Kidney (tissue), 22 donors: ENCODE measurements at places on chromosomes 6 and 20.
A peak's percentile ranks its signal among the peaks of the same experiment; 100 is the strongest.

DNA sequence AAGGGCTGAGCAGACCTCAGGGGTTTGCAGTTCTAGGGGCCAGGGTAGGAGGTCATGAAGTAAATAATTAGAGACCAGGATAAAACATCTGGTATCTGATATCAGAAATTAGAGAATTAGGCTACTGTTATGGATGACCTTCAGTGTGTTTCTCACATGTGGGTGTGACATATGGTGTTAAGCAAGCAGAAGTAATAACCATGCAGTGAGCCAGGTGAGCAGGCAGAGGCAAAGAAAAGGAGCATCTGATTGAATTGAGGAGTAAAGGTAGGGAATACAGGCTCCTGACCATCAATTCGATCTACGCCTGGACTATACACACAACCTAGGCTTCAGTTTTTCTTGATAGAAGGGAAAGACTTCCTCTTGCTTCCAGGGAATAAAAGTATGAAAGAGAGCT, 34.7 kb upstream of the MAP3K7 start:
- no peak for DNase-seq

GRCh38 chr6:139686308-139686707, 311.9 kb upstream of the CITED2 start:
- no peak for DNase-seq

- DNase-seq = no peak
Measured at GRCh38 chr6:14506656-14507246, 389.2 kb downstream of the CD83 start.

DNA sequence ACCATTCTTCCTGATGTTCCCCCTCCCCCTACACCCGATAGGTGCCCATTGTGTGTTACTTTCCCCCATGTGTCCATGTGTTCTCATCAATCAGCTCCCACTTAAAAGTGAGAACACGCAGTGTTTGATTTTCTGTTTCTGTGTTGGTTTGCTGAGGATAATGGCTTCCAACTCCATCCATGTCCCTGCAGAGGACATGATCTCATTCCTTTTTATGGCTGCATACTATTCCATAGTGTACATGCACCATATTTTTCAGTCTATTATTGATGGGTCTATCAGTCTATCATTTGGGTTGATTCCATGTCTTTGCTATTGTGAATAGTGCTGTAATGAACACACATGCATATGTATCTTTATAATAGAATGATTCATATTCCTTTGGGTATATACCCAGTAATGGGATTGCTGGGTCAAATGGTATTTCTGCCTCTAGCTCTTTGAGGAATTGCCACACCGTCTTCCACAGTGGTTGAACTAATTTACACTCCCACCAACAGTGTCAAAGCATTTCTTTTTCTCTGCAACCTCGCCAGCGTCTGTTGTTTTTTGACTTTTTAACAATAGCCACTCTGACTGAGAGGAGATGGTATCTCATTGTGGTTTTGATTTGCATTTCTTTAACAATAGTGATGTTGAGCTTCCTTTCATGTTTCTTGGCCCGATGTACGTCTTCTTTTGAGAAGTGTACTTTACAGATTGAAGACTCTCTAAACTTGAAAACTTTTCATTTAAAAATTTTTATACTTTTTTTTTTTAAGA, 41.0 kb upstream of the GCNT2 start:
- DNase-seq = no peak

DNA sequence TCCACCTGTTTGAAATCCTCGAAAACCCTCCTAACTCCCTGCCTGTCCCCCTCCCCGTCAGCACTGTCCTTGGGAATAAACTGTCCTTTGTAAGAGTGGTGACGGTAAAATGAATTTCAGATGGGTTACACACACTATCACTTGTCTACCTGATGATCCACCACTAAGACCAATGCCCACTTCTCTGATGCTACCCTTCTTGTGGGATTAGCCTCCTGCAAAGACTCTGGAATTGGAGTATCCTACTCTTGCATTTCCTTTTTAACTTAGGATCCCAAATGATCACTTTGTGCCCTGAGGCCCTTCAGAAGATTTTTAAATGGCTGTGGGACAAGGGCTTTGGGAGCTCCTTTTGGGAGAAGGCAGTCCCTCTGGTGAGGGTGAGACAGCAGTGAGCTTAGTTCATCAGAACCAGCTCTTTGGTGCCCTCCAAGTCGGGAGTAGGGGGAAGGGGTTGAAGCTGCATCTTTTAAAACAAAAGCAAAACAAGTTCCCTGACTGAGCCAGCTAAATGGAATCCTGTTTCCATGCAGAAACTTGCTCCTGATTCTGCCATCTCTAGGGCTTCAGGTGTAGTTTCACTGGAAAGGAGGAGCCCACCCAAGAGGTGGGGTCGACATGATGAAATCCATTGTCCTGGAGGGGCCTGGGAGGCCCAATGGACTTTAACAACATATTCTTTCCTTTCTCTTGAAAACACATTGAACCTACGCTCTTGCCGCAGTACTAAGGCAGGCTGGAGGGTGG, 86.5 kb downstream of the ASXL1 start:
- no peak for DNase-seq

DNA sequence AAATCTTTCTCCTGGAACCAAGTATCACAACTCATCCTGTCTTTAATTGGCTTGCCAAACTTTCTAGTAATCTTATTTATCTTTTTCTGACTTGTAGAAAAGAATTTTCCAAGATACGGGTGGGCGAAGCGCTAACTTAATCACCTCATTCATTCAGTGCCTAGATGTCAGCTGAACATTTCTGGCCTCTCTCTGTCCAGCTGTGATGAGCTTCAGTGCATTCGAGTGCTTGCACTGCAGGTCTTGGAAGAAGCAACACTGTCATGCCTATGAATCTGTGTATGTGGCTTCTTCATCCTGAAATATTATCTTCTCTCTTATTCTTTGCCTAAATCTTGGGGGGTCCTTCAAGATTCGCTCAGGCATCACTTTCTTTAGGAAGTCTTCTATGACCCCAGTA, 16.3 kb upstream of the ENPP1 start:
- no peak for DNase-seq

DNA sequence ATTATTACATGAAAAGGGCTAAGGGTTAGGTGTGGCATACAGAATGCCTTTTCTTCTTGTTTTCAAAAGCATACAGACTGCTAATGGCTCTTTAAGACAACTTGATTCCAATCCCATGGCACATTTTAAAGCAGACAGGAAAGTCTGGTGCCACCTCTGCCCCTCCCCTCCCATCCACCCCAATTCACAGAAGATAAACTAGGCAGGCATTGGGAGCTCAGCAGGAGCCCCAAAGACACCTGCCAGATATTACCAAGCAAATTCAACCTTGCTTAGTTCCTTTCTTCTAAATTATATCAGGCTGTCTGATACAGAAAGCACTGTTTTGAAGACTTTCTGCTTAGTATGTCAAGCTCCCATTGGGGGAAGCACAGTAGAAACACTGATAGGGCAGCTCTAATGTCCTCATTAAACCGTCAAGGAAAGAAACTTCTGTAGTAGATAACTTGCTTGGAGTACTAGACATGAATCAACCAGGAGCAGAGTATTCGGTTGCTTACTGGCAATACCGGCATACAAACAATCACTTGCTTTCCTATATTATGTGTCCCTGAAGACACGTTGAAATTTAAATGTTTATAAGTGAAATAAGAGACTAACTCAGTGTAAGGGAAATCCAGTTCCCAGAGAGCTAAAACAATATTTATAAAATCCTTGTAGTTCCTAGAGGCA, 13.0 kb downstream of the SESN1 start:
- no peak for DNase-seq

DNA sequence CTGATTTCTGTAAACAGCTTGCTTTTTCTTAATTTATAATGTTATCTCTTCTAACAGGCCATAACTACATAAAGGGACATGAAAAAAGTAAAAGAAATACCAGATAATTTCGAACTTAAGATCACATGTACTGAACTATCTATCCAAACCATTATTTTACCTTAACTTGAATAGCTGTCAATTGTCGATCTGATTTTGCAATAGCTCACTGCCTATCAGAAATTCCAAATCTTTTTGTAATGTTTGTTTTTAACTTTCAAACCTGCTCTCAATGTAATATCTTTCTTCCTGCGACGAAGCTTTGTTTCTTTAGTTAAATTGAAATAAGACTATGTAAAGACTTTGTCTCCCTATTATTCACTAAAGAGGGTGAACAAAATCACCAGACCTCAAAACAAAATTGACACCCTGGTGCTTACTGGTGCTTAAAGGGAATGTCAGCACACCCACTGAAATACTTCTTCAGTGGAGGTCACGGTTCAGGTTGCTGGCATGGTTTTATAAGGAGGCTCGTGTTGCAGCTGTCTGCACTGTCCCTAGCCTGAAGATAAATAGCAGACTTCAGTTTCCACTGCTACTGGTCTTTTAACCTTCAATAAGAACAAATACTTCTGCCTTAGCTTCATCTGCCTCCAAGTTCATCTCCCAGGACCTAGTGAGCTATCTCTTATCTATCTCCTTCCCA, 117.5 kb upstream of the QKI start:
- peak; percentile 80 for DNase-seq

DNA sequence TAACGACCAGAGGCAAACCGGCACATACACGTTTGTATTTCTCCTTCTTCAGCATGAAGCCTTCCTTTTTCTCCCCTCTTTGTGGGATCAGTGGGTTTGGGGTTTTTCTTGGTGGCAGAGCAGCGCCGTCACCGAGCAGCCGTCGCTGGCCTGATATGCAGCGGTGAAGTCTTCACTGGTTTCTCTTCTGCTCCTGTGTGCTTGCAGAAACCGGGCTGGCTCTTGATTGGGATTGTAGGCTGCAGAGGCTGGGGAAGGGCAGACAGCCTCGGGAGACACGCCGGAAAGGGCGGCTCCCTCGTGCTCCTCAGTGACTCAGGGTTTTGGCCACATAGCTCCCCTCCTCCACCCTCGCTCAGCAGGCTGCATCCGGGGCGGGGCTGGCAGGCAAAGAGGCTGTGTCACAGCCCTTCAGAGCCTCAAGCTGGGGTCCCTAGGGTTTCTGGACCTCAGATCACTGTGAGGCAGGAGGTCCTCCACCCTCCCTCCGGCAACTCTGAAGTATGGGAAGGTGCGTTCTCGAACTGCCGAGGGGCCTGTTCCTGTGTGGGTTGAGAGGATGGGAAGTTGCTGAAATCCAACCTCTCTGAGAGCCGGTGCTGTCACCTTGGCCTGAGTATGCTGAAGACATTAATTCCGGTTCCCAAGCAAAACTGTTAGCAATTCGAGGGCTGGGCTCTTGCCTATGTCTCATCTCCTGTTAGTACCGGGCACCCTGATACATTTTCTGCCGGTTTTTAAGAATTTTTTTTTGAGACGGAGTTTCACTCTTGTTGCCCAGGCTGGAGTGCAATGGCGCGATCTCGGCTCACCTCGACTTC, 24.2 kb downstream of the NQO2 start:
- DNase-seq = peak; percentile 76

DNA sequence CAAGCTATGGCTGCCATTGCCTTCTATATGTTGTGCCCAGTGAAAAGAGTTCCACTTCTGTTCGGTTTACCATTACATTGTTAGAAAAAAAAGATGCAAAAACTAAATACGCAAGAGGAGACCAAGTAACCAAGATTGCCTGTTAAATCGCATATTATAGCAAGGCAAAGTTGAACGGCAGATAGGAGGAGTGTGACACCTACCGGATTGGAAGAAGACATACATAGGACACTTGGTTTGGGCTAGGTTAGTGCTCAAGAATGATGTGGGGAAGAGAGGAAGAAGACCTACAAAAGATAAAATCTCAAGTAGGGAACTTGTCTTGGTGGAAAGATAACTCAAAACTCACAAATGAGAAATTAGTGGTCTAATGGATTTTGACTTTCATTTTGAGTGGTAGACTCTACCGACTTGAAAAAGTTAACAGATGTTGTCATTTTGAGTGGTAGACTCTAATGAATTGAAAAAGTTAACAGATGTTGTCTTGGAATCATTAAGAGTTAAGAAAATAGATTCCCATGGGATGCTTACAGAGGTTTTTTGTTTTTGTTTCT, 95.5 kb downstream of the F13A1 start:
- DNase-seq = no peak

DNA sequence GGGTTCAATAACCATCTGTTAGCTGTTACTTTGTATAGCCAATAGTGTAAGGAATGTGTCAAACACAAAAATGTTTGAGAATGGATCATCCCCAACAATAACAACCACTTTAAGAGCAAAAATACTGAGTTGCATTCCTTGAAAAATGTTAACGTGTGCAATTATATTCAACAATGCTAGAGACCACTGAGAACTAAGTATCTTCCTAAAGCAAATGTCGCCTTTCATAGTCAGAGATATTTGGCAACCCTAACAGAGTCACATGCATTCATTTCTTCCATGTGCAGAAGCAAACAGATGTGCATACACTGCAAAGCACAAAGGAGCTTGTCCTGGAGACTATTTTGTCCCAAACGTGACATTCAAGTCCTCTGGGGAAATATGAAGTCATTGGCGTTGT, 448.6 kb downstream of the GJA1 start:
- no peak for DNase-seq

- no peak for DNase-seq
Measured at GRCh38 chr20:23358923-23359593, 2.9 kb upstream of the GZF1 start.

DNA sequence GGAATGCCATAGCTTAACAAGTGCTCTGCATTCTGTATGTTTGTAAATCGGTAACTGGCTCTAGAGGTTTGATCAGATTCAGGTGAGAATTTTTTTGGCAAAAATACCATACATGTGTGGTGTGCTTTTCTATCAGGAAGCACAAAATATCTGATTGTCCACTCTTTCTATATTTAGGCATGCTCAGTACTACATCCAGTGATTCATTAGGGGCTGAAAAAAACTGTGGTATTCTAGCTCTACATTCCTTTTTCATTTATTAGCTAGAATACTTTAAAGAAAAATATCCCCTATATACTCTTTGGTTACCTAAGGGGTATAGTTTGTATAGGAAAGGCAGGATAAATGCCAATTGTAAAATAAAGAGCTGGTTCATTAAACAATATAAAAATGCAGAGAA, 10.6 kb upstream of the ELOVL2 start:
- no peak for DNase-seq

DNA sequence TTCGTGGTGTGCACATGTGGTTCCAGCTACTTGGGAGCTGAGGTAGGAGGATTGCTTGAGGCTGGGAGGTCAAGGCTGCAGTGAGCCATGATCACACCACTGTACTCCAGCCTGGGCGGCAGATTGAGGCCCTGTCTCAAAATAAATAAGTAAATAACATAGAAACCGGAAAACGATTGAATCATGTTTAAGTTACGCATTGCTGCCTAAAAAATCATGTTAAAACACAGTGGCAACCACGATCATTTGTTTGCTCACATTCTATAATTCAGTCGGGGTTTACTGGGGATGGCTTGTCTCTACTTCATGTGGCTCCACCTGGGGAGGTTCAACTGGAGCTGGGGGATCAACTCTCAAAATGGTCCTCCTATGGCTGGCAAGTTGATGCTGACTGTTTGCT, 8.2 kb upstream of the CDKN1A start:
- DNase-seq = no peak

- DNase-seq = no peak
Measured at GRCh38 chr20:63429992-63430391, 42.5 kb downstream of the KCNQ2 start.
